ENCODE measurements at places on chromosomes 7 and 10.

DNA sequence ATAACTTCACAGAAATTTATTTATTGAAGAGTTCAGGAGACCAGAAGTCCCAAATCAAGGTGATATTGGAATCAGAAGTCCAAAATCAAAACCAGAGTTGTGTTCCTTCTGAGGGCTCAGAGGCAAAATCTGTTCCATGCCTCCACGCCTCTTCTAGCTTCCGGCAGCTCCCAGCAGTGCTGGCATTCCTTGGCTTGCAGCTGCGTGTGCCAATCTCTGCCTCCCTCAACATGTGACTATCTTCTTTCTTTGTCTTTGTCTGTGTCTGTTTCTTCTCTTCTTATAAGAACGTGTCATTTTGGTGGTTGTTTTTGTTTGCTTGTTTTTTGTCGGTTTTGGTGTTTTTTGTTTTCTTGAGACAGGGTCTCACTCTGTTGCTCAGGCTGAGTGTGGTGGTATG lies 116.1 kb downstream of the APBB1IP start:
- no peak for DNase-seq

GRCh38 chr10:16341637-16342036 lies 95.2 kb upstream of the PTER start:
- no peak for DNase-seq

GRCh38 chr10:129033790-129034272 lies 433.2 kb upstream of the MGMT start:
- DNase-seq = no peak

GRCh38 chr10:116913695-116914094 lies 64.4 kb downstream of the ENO4 start:
- DNase-seq = no peak

- no peak for DNase-seq
Measured at GRCh38 chr7:28239823-28240204, 59.2 kb upstream of the JAZF1 start.

GRCh38 chr10:7315906-7316305 lies 94.9 kb downstream of the SFMBT2 start:
- no peak for DNase-seq

- DNase-seq = no peak
Measured at GRCh38 chr7:30761214-30762156, 9.6 kb downstream of the INMT start.

DNA sequence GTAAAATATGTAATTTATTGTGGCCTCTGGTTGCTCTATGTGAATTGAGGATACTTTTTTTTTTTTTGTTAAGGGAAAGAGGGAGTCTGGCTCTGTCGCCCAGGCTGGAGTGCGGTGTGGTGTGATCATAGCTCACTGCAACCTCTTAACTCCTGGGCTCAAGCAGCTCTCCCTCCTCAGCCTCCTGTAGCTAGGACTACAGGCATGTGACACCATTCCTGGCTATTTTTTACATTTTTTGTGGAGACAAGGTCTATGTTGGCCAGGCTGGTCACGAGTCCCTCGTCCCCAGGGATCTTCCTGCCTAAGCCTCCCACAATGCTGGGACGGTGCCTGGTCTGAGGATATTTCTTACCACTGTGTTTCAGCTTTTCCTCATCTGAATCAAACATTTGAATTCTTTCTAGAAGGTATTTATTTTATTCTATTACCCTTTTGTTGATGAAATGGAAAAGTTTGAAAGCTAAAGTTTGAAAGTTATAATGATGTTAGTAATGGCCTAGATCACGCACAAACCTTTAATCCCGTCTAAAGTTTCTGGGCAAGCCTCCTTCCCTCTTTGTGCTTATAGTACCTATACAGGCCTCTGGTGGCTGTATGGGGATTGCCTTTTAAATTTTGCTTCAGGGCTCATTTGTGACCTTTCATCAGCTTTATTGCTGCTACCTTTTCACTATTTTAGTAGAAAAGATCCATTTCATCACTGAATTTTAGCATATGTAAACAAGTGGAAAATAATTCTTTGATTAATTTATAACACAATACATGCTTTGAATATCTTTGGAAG lies 2.0 kb downstream of the IFRD1 start:
- no peak for DNase-seq

- DNase-seq = no peak
Measured at GRCh38 chr7:95977994-95978393, 205.6 kb downstream of the DYNC1I1 start.

- no peak for DNase-seq
Measured at GRCh38 chr10:13773496-13774170, 186.9 kb downstream of the PRPF18 start.

GRCh38 chr10:48670978-48671913 lies 13.4 kb upstream of the WDFY4 start:
- DNase-seq = no peak

DNA sequence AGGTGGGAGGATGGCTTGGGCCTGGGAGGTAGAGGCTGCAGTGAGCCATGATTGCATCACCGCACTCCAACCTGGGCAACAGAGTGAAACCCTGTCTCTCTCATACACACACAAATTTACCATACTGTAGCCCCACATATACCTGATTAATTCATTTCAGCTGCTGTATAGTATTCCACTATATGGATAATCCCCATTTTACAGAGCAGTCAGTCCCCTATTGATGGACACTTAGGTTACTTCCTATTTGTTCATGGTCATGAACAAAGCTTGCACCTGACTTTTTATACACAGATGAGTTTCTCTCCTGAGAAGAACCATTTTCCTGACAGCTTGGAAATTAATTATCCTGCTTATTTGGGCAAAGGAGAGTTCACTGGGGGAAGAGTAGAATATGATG lies 59.2 kb downstream of the EMX2 start:
- DNase-seq = no peak
